ENCODE measurements at places on chromosomes 12 and 14.

- DNase-seq, result no peak
Measured at GRCh38 chr14:89430391-89431236, 13.6 kb upstream of the FOXN3 start.

GRCh38 chr12:68667291-68667690, 19.5 kb upstream of the NUP107 start:
- DNase-seq, result no peak

DNA sequence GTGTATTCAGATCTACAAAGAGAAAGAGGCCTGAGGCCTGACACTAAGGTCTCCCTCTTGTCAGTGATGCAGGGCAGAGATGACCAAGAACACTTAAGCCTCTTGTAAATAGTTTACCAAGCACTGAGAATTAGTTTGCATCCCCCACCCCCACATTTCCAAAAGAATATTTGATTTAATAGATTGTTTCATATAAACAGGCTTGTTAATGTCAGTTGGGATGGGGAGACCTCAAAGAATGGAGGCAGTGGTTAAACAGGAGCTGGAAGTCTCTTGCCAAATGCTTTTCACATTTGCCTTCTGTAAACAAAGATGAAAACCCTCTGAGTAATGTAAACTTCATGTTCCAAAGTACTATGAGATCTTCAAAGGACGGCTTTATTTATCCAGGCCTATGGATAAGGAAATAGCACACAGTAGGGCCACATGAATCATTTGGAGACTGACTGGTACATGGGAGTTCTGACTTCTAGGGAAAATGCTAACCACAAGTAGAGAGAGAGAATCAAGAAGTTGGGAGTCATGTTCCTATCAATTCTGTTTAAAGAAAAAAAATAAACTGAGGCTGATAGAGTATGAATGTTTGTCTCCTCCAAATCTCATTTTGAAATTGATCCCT, 234.7 kb downstream of the ANO2 start:
- DNase-seq, result no peak

- DNase-seq, result no peak
Measured at GRCh38 chr14:72742118-72742837, 151.6 kb downstream of the DPF3 start.

DNA sequence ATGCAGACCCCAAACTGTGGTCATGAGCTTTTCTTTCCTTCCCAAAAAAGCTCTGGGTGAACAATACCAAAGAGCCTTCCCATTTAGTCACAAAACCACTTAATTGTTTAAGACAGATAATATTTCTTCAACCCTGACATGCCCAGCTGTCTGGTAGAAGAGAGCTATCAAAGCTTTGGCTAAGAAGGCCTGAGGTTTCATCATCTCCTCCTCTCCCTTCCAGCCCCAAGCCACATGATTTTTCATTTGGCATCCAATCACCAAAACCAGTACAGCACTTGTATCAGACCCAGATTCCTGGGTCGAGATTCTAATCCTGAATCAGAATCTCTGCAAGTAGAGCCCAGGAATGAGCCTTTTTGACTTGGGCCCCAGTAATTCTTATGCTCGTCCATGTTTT, 199.6 kb upstream of the TMEM260 start:
- DNase-seq, result no peak

- DNase-seq, result no peak
Measured at GRCh38 chr12:131222329-131223139, 268.8 kb downstream of the ADGRD1 start.

GRCh38 chr14:78638926-78639325, 468.8 kb downstream of the NRXN3 start:
- DNase-seq, result no peak

GRCh38 chr14:33793398-33794110, 157.3 kb downstream of the EGLN3 start:
- no peak for DNase-seq

GRCh38 chr14:98162856-98163805, 1108.9 kb downstream of the BCL11B start:
- DNase-seq, result no peak

DNA sequence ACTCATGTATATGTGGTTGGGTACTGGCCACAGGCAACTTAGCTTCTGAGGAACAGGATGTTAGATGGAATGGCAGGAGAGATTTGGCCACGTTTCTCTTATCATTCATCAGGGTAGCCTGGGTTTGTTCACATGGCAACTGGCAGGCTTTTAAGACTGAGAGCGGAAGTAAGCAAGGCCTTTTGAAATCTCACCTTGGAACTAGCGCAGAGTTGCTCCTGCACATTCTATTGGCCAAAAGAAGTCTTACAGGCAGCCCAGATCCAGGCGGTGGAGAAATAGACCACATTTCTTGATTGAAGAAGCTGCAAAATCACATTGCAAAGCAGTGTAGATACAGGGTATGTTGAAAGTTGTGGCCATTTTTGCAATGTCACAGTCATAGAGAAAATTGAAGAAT, 3.7 kb downstream of the CLEC4A start:
- no peak for DNase-seq

Measured in stimulated activated CD8-positive, alpha-beta memory T cell treated with anti-CD3 and anti-CD28 coated beads, Interleukin-12 subunit alpha, Interleukin-12 subunit beta, amount 100 ng/mL, for 1 hour (primary cell).